ENCODE measurements at places on chromosomes 13 and 19.

DNA sequence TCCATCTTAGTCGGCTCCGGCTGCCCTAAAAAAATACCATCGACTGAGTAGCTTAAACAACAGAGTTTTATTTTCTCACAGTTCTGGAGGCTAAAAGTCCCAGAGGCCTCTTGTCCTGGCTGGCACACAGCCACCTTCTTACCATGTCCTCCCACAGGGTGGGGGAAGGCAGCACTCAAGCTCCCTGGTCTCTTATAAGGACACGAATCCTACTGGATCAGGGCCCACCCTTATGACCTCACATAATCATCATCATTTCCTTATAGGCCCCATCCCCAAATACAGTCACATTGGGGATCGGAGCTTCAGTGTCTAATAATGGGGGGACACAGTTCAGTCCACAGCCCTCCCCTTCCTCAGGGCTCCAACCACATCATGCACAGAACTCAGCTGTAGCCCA, 2.6 kb upstream of the TUBA3C start:
- no peak for DNase-seq

DNA sequence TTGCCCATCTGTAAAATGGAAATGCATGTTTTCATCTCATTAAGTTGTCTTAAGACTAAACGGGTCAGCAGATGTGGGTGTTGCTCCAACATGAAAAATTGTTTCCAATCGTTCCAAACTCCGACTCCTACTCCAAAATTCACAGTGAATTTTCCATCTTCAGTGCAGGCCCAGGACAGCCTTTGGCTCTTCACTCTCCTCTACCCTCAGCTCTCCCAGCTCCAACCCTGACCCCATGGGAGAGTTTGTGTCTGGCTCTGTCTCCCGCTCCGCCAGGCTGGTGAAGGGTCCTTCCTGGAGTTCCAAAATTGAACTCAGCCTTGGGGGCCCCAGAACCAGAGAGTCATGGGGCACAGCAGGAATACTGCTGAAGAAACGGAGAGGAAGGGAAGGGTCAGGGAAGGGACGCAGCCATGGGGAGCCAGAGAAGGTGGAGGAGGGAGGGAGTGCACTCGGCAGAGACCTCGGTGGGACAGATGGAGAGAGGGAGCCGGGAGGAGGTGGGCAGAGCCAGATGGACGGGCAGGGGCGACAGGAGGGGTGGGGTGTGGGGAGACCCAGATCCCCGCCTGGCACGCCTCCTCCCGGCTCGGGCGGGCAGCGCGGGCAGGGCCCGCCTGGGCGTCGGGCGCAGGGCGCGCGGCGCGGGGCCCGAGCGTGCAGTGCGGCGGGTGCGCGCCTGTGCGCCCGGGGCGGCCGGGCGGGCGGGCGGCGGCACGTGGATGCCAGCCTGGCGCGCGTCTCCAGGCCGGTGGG, 45.6 kb downstream of the CELF5 start:
- peak; percentile 35 for DNase-seq

GRCh38 chr13:74819549-74819948, 662.4 kb downstream of the TBC1D4 start:
- no peak for DNase-seq

DNA sequence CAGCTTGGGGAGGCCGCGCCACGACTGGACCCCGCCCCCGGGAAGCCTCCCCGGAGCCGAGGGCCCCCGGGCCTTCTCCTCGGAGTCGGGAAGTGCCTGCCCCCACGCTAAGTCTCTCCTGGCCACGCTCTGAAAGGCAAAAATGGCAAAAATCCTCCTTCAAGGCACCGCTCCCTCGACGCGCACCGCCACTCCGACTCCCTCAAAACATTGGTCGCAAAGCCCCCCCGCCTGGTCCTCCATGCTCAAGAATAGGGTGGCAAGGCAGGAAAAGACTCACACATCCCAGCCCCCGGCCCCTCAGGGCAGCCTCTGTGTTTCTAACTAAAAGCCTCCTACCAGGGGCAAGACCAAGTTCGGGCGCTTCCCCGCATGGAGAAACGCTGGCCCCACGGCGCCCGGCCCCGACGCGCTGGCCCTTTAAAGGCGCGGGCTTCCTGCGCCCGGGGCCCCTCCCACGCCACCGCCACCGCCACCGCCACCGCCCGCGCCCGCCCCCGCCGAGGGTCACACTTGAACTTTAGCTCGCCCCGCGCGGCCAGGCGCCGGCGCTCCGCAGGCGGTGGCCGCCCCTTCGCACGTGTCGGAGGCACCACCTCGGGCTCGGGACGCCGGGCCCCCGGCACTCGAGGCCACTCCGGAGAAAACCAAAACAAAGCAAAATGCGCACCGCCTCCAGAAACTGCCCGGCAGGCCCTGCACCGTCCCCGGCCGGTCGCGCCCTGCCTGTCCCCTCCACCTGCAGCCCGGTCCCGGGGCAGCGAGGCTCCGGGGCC, 1.9 kb downstream of the FOXO1 start:
- no peak for DNase-seq

Measured in NCI-H1105 treated with DMSO at 0.1 percent for 48 hours (cell line).